Fibroblast of skin of right biceps (primary cell): ENCODE measurements at places on chromosomes 13 and 19.

GRCh38 chr19:29965492-29965891 lies 23.5 kb downstream of the URI1 start:
- DNase-seq, result peak; percentile 80

GRCh38 chr13:100933841-100934240 lies 259.2 kb upstream of the TMTC4 start:
- no peak for DNase-seq

GRCh38 chr19:52786078-52786463 lies 520 bp downstream of the ZNF600 start:
- DNase-seq, result no peak

- DNase-seq, result no peak
These were observed 3.1 kb downstream of the CDX2 start for GRCh38 chr13:27965740-27966640.

GRCh38 chr19:55189403-55189835 lies 9.3 kb upstream of the SYT5 start:
- DNase-seq, result peak; percentile 87

- DNase-seq, result no peak
These were observed 3.5 kb downstream of the N4BP2L2 start for GRCh38 chr13:32535115-32535514.

- DNase-seq, result peak; percentile 97
These were observed 18.3 kb upstream of the ENOX1 start for GRCh38 chr13:43805071-43805468.

- DNase-seq, result no peak
These were observed 12.1 kb downstream of the NDFIP2 start for GRCh38 chr13:79492918-79493594.

DNA sequence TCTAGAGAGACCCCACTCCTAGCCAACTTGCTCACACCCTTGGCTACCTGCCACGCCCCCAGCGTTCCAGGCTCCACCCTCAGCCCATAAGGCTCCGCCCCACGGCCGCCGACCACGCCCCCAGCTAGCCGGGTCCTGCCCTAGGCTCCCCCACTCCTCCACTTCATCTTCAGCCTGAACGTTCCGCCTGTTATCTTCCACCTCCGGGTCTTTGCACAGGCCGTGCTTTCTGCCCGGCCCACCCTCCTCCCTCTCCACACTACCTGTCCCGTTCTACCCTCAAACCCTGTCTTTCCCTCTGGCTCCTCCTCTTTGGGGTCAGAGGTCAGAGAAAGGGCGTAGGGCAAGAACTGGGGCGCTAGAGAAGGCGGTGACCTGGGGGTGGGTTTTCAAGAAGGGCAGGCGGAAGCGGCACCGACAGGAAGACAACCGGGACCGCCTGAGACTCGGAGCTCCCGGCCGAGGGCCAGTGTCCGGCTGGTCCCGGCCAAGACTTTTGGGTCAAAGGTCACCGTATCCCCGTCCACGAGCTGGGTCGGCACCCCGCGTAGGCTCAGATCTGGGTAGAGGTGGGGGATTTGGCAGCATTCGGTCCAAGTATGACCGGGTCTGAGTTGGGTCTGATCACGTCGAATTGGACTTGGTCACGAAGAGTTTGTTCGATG lies 2.2 kb downstream of the PDE4C start:
- no peak for DNase-seq

DNA sequence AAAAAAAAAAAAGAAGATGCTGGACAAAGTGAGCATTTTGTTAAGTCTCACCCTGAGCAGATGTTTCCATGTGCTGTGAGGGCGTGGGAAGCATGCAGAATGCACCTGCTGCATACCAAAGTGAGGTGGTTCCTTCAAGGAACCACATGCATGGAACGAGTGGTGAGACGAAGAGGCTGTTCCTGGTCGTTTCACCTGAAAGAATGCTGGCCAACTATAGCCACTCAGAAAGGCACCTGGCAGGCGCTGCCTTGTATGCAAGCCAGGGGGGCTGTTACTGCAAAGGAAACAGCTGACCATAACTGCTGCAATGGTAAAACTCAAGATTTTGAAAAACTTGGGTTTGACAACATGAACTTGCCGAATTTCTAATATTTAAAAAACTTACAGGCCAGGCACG lies 14.7 kb downstream of the MIER2 start:
- DNase-seq, result no peak

GRCh38 chr13:25882466-25883357 lies 169.1 kb downstream of the SHISA2 start:
- no peak for DNase-seq

GRCh38 chr19:53868892-53869804 lies 1.5 kb downstream of the MYADM start:
- DNase-seq, result peak; percentile 92

GRCh38 chr19:10291554-10292205 lies 1.9 kb downstream of the ICAM5 start:
- no peak for DNase-seq

GRCh38 chr19:52679598-52679997 lies 41.4 kb upstream of the ZNF83 start:
- DNase-seq, result no peak

DNA sequence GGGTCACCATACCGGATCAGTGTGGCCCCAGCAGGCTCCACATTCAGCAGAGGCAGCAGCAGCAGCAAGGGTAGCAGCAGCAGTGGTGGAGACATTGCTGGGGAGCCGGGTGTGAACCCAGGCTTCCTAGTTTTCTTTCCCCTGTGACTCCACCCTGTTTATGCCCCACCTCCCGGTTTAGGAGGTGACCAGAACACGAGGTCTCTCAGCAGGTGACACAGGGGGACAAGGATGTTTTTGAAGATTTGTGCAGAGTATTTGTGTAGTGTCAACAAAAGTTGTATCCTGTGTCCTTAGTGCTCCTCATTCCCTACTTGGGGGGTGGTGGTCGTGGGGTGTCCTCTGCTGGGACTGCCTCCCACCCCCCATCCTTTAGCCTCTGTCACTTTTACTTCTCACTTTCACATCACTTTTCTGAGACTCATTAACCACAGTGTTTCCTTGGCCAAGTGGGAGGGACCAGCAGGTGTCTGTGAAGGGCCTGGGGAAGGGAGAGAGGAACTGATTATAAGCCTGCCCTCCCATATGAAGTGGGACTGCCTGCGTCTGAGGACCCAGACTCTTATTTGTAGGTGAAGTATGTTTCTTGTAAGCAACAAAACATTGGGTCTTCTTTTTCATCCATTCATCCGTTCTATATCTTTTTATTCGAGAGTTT lies 15.6 kb upstream of the KCNC3 start:
- no peak for DNase-seq

- DNase-seq, result no peak
These were observed 23.1 kb downstream of the ZNF536 start for GRCh38 chr19:30395283-30395682.

DNA sequence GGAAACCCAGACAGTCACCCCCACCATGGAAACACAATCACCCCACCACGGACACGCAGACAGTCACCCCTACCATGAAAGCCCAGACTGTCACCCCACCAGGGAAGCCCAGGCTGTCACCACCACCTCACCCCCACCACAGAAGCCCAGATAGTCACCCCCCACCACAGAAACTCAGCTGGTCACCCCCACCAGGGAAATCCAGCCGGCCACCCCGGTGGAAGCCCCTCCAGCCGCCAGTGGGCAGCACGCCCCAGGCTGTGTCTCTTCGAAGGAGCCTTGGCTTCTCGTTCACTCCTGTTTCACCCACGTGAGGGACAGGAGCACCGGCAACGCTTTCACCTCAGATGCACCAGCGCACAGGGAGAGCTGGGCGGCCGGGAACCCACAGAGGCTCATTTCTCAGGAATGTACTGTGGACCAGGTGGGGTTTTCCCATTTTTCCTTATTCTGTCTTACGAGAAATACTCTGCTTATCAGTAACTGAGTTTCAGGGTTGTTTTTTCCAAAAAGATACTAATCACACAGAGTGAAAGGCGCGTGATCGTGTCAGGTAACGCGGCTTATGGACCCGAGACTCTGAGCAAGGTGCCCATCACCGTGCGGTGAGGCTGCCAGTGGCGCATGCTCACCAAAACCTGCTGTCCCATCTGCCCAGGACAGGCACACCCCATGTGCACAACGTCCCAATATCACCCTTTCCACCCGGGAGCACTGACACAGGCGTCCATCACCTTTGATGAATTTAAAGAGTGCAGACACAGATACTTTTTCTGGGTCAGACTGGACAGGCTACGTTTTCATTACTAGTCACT lies 28.0 kb downstream of the CARS2 start:
- DNase-seq, result no peak

DNA sequence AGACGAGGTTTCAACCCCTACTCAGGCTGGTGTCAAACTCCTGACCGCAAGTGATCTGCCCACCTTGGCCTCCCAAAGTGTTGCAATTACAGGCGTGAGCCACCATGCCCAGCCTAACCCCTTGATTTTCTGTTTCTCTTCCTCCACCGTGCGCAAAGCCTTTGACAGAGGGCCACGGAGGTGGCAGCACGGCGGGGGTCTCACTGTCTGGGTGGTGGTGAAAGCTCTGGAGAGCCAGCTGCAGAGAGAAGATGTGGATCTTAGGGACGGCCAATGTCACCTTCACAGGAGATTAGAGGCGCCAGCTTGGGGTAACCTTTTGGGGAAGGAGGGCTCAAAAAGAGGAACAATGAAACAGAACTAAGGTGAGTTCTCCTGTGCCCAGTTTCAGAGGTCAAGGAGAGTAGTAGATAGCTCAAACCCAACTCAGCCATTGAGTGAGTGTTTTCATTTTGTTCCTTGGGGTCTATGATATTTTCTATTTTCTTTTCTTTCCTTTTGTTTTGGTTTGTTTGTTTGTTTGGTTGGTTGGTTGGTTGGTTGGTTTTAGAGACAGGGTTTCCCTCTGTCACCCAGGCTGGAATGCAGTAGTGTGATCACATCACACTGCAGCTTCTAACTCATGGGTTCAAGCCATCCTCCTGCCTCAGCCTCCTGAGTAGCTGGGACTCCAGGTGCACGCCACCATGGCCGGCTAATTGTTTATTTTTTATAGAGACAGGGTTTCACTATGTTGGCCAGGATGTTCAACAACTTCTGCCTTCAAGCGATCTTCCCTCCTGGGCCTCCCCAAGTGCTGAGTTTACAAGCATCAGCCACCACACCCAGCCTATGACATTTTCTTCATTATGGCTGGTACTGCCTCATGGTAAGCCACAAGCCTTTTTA lies 37.7 kb downstream of the GPR42 start:
- no peak for DNase-seq

DNA sequence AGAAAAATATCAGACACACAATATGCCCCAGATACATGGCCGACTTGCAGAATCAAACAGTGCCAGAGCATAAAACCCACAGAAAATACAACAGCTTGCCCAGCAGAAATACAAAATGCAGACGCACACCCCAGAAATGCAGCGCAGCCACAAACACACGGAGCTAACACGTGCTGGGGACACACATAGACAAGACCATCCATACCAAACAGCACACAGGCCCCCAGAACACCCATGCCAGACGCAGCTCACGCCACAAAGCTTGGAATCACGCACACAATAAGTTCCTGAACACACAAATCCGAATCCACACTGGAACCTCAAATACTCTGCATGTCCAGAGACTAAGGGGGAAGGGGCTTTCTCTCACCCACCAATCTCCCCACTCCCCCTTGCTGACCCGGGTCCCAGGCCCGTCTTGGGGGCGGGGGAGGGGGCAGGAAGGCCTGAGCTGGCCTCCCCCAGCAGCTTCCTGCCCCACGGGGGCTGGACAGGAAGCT lies 17.2 kb downstream of the CCDC97 start:
- DNase-seq, result peak; percentile 47

- DNase-seq, result peak; percentile 95
These were observed 261.4 kb upstream of the RXFP2 start for GRCh38 chr13:31477961-31478360.

- no peak for DNase-seq
These were observed 19.5 kb upstream of the MAB21L1 start for GRCh38 chr13:35496006-35496405.

DNA sequence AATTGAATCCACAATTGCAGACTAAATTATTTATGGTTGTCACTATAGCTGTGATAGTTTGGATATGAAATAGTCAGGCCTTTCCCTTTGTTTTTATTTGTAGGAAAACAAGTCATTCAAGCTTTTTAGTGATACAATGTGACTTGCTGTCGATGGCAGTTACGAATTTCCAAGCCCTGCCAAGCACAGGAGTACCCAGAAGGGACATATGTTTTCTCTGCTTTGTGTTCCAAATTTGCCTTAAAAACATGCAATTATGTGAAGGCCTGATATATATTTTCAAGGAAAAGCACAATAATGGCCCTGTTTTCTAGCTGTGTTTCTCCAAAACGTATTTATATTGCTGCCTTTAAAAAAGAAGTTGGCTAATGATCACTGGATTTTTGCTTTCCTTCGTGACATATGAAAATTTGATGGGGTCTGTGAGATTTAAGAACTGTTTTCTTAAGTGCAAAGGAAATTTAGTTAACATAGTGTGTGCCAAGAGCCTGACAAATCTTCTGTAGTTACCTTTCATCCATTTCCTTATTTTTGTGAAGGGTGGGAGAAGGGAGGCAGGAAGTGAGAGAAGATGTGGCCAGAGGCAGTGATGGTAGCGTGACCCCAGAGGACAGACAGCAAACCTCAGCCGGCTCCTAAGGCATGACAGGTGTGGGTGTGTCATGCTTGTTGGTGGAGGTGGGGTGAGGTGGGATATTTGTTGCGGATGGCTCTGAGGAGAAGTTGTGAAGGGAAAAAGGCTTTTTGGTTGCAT lies 79.6 kb downstream of the TEX26 start:
- no peak for DNase-seq

DNA sequence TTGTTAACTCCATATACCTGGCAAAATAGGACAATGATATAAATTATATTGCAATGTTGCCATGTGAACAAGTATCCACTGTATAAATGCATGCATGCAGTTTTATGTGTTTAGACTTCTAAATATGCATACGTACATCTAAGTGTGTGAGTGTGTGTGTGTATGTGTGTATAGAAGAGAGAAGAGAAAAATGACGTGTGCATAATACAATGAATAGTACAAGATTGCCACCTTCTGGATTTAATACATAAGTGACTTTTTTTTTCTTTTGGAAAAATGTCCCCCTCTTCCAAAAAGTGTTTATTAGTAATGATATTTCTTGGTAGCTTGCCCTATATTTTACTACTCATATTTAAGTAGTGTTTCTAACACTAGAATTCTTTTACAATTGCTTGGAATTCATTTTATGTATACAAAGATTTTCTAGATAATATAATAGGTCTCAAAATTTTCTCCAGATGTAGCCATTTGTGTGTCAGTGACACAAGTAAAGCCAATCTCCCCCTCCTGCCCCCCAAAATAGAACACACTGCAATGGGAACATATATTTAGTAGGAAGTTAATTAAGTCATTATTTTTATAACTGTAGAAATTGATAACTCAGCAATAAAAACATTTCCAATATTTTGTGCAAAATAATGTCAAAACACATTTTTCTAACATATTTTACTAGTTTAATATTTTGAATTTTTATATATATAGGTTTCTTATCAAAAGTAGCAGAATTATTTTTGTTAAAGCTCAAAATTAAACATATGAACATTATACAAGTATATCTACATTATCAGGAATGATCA lies 783.3 kb upstream of the ATXN8OS start:
- peak; percentile 39 for DNase-seq

GRCh38 chr19:58294743-58295374 lies 10.3 kb upstream of the ERVK3-1 start:
- DNase-seq, result no peak

GRCh38 chr13:39037410-39037879 lies 444 bp downstream of the PROSER1 start:
- no peak for DNase-seq
